ENCODE measurements at places on chromosomes 6 and 20.

DNA sequence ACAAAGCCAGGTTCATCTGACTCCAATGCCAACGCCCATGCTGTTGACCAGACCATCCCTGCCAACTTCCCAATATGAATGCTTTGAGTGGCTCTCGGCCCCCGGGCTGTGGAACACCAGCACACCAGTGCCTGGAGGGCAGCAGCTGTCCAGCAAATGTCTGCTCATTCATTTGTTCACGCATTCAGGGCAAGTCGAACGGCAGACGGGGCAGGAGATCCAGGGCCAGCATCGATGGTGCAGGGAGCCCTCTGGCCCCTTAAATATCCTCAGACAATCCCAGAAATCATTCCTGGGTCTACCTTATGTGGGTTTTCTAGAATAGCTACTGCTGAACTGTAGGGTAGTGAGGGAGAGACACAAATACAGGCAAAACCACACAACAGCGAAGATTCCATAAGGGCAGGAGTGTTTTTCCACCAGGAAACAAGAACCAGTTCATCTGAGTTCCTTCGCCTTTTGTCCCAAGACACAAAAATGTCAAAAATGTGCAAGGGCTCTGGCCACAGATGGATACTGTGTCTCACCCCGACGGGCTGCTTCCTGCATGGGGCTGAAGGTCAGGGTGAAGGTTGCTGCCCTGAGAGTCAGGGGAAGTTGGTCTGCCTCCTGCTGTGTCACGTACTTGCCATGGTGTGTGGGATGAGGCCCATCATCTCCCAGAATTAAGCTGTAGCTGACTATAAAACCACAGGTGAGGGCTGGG lies 15.5 kb downstream of the RIPOR3 start:
- no peak for DNase-seq

- DNase-seq, result no peak
Measured at GRCh38 chr6:34200340-34200971, 36.2 kb upstream of the HMGA1 start.

- DNase-seq, result peak; percentile 55
Measured at GRCh38 chr6:81895511-81896185, 143.2 kb upstream of the TENT5A start.

DNA sequence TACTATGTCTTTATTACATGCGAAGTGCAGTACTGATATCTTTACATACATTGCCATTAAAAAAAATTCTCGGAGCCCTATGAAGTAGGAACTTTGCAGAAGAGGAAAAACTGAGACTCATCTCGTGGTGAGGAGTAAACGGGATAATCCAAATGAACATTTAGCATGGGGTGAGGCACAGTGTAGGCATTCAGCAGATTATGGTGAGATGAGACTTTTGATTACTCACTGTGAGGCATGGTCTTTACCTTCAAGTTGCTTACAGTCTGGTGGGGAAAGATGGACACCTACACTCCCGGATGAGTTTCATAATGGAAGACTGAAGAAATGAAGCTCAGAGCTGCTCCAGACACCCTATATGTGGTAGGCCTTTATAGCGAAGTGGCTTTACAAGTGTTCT lies 1.4 kb downstream of the RPRD1B start:
- no peak for DNase-seq

DNA sequence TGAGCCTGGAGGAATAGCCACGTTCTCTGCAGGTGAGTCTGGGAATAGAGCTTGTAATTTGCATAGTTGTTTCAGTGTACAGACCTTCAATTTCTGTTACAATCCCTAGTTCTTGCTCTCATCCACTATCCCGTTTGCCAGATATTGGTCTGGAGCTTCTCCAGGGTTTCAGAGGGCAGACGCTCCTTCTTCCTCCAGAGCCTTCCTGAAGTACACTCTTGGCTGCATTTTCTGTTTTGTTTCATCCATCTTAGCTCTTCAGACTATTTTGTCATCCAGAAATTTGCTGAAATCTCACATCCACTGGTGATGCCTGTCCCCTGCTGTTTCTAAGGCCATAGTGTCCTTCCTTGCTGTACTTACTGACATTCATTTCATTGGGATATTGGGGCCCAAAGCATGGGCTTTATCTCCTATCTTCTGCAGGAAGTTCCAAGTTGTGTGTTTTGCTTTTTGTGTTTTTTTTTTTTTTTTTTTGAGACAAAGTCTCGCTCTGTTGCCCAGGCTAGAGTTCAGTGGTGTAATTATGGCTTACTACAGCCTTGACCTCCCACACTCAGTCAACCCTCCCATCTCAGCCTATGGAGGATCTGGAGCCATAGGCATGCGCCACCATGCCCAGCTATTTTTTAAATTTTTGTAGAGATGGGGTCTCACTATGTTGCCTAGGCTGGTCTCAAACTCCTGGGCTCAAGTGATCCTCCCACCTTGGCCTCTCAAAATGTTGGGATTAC lies 18.7 kb downstream of the CDS2 start:
- no peak for DNase-seq

GRCh38 chr20:25136056-25136455 lies 54.1 kb upstream of the VSX1 start:
- no peak for DNase-seq

GRCh38 chr6:12842114-12842513 lies 125.5 kb downstream of the PHACTR1 start:
- no peak for DNase-seq
